ENCODE measurements at places on chromosomes 5 and 9.

DNA sequence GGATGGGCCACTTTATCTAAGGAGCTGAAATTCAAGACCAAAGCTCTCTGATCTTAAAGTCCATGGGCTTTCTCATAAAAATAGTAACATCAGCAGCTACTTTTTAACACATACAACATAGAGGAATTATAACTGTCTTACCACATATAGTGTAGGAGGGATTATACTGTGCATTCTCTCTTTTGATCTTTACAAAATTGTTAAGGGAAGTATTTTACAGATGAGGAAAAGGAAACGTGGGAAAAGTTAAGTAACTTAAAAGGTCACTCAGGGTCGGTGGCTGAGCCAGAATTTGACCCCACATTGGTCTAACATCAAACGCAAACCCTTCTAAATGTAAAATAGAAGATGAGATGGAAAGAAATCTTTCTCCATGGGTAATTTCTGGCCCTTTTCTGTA lies 38.4 kb downstream of the ZNF608 start:
- DNase-seq = no peak

- no peak for DNase-seq
Measured at GRCh38 chr5:168660691-168661090, 81.5 kb upstream of the PANK3 start.

GRCh38 chr9:106622164-106622487 lies 240.8 kb upstream of the ZNF462 start:
- peak; percentile 56 for DNase-seq

GRCh38 chr5:112720576-112720975 lies 17.1 kb upstream of the APC start:
- no peak for DNase-seq

GRCh38 chr5:172313915-172314314 lies 30.4 kb upstream of the UBTD2 start:
- DNase-seq = no peak

- no peak for DNase-seq
Measured at GRCh38 chr5:65022932-65023331, 254.2 kb downstream of the CWC27 start.

- DNase-seq = no peak
Measured at GRCh38 chr5:88672644-88673252, 210.2 kb downstream of the MEF2C start.

DNA sequence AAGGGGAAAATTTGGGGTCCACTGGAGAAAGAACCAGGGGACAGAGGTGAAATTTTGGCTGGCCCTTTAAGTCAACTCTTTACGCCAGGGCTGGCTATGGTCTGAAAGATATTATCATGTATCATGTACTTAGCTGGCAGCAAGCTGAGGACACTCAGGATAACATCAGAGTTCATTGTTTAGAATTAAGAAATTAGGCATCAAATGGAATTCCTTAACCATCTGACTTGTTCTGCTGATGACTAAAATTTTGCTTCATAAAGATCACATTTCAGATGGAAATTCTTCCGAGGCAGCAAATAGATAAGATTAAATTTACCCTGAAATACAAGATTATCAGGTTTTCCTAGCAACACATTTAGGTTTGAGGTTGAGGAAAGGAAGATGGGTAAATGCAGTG lies 269.4 kb upstream of the KLF9 start:
- DNase-seq = no peak

DNA sequence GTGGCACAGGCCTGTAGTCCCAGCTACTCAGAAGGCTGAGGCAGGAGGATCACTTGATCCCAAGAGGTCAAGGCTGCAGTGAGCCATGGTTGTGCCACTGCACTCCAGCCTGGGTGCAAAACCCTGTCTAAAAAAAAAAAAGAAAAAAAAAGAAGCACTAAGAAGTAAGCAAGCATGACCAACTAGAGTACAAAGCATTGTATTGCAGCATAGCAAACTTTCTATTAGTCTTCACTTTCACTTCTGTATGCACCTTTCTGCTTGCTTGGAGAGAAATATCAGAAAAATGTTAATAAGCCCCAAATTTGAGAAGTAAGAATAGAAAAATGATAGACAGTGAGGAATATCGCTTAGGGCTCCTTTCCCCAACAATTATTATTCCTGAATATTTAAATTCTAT lies 497.7 kb upstream of the WWC1 start:
- DNase-seq = no peak

DNA sequence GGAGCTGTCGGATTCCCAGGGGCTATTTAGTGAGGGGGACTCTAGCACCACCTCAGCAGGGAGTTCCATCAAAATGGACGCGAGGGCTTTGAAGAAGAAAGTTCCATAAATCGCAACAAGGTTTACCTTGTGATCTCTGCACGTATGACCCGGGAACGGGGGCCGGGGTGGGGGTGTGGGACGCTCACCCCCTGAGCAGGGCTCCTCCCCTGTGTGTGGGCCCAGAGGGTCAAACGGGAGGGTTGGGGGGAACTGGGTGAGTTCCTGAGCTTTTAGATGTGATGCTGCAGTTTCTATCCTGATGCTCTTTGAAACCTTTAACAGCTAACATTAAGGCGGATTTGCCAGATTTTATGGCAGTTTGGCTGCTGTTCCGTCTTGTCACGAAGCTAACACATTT lies 18.9 kb upstream of the LRRC14B start:
- no peak for DNase-seq

DNA sequence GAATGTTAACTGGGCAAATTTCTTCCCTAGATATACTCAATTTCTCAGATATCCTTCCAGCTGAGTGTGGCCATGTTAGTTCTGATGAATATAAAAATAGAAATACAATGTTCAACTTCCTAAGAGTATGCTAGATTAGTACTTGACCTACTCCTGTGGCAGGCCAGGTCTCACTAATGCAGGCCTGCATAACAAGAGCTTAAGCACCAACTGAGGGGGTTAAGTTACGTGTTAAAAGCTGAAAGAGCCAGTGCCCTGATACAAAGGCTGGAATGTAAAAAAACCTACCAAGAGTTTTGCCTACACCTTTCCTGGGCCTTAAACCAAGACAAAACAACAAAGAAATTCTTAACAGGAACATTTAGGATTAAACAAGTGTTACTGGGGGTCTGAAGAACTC lies 102.8 kb downstream of the MRPS30 start:
- DNase-seq = no peak
